Hypothalamus (tissue), 51 donors: ENCODE measurements at places on chromosomes 2 and 18.

DNA sequence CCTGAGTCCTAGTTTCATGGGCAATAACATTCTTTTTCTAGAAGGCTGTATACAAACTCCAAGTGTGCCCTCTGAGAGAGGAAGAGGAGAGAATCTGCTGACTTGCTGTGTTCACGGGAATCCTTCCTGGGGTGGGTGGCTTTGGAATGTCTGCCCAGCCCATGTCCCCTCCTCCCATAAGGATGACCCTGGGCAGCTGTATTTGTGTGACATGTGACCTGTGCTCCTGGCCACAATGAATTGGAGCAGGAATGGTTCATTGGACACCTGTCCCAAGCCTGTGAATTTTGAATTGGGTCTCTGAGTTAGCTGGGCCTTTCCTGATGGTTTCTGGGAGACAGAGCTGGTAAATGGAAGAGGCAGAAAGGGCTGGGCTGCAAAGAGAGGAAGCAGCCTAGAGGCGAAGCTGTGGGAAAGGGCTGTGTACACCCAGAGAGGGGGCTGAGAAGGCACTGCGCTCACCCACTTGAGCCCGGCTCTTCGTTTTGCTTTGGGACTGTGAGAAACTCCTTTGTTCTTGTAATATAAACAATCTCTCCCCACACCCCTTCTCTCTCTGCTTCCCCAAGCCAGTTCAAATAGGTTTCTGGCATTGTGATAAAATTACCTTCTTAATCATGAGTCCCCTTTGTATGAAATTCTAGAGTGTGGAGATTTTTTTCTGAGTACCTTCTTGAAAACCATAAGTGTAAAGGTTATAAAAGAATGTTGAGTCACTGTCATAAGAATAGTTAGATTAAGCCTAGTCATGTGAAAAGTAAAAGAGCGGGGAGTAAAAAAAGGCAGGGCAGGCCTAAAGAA, 49.8 kb downstream of the SLC4A5 start:
- no peak for DNase-seq

DNA sequence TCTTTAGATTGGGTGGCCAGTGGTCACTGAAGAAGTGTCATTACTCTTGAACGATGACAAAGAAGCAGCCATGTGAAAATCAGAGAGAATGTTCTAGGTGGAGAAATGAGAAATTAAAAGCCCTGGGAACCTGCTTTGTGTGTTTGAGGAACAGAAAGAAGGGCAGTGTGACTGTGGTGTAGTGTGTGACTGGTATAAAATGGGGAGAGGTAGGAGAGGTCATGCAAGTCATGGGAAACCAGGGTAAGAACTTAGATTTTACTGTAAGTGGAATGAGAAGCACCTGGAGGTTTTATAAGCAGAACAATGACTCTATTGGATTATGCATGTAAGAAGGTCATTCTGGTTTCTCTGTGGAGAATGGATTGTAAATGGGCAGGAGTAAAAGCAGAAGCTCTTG, 12.2 kb downstream of the ICOS start:
- no peak for DNase-seq

- DNase-seq: no peak
Observed at GRCh38 chr2:98477036-98477435, 32.4 kb downstream of the INPP4A start.

DNA sequence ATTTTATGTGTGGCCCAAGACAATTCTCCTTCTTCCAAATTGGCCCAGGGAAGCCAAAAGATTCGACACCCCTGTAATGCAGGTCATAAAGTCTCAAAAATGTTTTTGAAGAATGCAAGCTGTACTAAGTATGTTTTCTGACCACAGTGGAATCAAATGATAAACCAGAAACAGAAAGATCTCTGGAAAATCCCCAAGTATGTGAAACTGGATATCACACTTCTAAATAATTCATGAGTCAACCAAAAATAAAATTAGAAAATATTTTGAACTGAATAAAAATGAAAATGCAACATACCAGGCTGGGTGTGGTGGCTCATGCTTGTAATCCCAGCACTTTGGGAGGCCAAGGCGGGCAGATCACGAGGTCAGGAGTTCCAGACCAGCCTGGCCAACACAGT, 34.1 kb upstream of the UBE2F start:
- DNase-seq: no peak
